Activated naive CD8-positive, alpha-beta T cell treated with anti-CD3 and anti-CD28 coated beads for 36 hours (primary cell): ENCODE measurements at places on chromosomes 16 and 17.

- DNase-seq, result no peak
These were observed 34.3 kb upstream of the PRSS54 start for GRCh38 chr16:58329135-58329534.

- DNase-seq, result no peak
These were observed 23.1 kb downstream of the PRDM7 start for GRCh38 chr16:90053902-90054500.

GRCh38 chr16:74570412-74571301, 36.3 kb downstream of the GLG1 start:
- no peak for DNase-seq

GRCh38 chr16:2822158-2822495, 5.1 kb downstream of the PRSS21 start:
- DNase-seq, result no peak

- DNase-seq, result no peak
These were observed 110.4 kb downstream of the VAT1L start for GRCh38 chr16:77898671-77899211.

DNA sequence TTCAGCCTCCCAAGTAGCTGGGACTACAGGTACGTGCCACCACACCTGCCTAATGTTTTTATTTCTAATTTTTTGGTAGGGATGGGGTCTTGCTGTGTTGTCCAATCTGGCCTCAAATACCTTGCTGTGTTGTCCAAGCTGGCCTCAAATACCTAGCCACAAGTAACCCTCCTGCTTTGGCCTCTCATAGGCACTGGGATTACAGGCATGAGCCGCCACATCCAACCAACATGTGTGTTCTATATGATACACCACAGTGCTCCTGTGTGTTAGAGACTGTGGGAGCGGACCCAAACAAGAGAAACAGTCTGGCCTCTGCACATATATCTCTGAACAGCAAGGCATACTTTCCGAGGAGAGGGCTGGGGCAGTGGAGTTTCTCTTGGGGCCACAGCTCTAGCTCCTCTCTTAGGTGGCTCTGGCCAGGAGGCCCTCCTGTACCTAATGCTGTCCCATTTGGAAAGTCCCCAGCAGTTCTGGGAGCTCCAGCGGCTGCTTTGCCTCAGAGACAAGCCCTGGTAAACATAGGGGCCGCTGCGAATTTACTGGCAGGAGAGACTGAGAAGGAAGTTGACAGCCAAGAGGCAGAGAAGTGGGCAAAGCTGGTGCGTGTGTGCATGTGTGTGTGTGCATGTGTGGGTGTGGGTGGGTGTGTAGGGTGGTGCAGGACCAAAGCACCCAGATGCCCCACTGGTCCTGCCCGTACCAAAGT, 95.0 kb downstream of the RAB11FIP4 start:
- DNase-seq, result no peak

- no peak for DNase-seq
These were observed 782.4 kb upstream of the SOX9 start for GRCh38 chr17:71338396-71338795.

DNA sequence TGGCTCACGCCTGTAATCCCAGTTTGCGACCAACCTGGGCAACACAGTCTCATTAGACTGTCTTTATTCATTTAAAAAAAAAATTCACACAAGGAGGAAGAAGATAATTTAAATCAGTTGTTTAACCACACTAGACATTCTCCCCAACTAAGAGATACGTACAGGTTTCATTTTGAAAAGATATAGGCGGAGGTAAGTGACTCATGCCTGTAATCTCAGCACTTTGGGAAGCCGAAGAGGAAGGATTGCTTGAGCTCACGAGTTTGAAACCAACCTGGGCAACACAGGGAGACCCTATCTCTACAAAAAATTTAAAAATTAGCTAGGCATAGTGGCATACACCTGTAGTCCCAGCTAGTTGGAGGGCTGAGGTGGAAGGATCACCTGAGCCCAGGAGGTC, 5.3 kb downstream of the CMTM4 start:
- DNase-seq, result no peak

- DNase-seq, result no peak
These were observed 492 bp upstream of the CAMTA2 start for GRCh38 chr17:4987767-4988567.

DNA sequence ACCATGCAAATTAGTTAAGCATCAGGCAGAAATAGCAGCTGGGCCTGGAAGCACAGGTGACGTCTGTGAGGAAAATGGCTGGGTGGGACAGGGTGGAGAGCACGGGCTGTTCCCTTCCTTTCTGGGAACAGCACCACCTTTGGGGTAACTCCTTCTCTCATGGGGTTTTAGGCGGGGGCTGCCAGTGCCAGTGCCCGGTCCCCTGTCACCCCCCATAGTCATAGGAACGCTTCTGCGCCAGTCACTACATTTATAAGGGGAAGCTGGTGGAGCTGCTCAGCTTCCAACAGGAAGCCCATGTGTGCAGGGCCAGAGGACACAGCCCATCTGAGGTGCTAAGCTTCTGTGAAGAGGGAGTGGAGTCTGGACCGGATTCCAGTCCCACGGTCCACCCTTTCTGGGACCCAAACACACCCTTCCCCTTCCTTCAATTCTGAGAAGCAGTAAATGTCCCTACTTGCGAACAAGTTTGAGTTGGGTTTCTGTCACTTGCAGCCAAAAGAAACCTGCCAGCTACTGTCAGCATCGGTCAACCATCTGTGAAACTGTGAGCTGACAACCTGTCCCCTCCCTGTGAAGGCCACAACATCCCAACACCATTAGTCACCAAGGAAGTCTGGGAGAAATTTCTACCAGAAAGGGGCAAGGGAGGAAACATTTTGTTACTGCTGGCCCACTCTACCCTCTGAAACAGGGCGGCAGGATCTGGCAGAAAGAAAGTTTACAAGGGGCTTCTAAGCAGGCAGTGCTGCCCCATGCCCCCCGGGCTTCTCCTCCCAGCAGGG, 86.0 kb upstream of the AMZ2 start:
- no peak for DNase-seq

DNA sequence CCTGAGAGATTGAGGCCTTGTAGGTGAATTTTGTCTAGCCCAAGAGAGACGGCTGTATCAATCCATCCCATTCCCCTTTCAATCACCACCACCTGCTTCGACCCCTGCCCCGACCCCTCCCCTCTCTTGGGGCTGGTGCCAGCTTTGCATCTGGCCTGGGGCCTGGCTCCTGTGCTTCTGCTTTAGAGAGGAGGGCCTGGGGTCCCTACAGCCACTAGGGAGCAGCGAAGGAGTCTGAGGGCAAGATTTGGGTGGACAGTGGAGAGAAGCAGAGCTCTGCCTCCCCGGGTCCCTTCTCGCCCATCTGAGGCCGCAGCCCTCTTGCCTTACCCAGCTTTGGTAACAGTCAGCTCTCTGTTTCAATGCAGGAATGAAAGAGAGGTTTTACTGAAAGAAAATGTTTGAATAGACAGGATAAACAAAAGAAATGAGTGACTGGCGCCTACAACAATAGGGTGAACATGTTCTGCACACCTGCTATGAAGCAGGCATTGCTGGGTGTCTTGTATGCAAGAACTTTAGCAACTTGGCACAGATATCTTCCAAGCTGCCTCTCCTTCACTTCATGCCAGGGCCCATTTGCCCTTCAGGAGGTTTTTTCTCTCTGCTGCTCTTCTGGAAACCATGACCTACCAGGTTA, 57.4 kb downstream of the SLC47A1 start:
- DNase-seq, result no peak

DNA sequence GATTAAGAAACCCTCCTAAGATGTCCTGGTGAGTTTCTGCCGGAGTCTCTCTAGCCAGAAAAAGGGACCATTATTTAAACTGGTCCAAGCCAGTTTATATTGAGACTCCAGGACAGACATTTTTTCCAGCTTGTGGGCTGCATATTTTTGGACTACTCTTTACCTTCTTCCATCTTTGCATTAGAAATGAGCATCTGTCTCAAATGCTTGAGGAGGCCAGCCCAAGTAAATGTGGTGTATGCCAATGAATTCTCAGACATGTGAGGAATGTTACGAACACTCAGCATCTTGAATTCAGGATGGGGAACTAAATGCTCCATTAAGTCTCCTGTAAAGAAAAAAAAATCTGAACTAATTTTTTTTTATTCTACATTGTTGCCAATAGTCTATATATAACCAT, 18.4 kb downstream of the TUBD1 start:
- DNase-seq, result no peak

DNA sequence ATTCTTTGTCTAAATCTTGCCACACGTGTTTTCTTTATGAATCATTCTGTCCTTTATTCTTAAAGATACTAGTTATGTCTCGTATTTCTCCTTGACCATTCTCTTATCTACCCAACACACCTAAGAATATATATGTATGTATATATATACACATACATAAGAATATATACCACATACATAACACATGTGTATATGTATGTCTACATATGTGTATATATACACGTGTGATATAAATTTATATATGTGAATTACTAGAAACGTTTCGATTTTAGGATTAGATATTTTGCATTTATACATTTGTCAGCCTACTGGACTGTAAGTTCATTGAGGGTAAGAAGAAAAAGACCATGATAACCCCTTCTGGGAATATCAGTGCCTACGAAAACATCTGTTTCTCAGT, 388.6 kb downstream of the GRIN2A start:
- no peak for DNase-seq

DNA sequence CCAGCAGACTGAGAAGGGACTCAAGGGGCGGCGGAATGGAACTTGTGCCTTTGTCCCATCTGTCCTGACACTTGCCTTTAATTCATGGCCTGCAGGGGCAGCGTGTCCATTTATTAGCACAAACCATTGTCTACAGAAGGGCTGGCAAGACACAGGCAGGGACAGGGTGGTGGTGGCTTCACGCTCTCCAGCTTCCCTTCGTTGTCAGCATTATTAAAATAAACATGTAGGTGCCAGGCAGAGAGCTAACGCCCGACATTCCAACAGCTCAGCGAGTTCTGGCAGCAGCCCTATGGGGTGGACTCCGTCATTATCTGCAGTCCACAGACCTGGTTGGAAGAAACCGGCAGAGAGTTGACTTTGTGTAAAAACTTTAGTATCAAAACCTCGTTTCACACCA, 16.3 kb downstream of the DNAI2 start:
- no peak for DNase-seq

GRCh38 chr17:57279432-57279831, 23.1 kb downstream of the MSI2 start:
- DNase-seq, result no peak

DNA sequence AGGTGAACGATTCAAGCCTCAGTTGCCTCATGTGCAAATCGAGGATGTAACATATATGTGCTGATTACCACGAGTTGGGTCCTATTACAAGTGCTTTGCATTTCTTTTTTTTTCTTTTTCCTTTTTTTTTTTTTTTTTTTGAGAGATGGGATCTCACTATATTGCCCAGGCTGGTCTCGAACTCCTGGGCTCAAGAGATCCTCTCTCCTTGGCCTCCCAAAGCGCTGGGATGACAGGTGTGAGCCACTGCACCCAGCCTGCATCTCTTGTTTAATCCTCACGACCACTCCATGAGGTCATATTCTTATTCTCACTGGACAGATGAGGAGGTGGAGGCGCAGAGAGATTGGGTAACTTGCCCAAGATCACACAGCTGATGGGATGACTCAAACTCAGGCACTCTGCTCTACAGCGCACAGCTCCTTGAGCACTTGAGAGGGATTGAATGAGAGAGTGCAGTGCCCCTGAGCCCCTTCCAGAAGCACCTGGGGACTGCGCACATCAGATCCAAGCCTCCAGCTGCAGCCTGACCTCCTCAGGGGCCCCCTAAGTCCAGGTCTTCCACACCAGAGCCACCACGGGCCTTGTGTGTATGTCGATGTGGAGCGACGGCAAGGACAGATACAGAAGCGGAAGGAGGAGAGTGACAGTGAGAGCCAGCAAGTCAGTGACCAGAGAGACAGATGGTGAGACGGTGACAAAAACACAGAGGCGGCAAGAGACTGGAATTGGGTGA, 4.9 kb downstream of the STX1B start:
- DNase-seq, result no peak

GRCh38 chr16:11682655-11683096, 14.4 kb downstream of the SNN start:
- DNase-seq, result no peak

GRCh38 chr17:49360796-49361128, 1.3 kb downstream of the ZNF652 start:
- DNase-seq, result no peak

DNA sequence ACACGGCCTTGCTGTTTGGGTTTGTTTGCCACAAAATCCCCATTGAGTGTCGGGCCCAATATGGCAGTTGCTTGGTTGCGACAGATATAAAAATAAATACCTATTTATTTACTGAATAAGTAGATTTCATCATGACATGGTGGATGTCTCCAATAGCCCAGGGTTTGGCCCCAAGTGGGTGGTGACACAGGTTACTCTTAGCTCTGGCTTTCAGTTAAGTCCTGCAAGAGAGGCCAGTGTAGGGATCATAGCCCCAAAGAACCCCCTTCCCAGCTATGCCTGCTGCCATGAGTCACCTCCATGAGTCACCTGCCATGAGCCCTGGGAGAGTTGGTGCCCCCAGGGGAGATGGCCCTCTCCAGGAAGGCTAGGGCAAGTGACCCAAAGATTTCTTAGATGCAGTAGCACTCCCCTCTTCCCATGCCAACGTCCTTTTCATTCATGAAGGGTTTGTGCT, 78.7 kb upstream of the LGALS9 start:
- DNase-seq, result no peak

- DNase-seq, result no peak
These were observed 10.7 kb upstream of the LCAT start for GRCh38 chr16:67954421-67955196.

DNA sequence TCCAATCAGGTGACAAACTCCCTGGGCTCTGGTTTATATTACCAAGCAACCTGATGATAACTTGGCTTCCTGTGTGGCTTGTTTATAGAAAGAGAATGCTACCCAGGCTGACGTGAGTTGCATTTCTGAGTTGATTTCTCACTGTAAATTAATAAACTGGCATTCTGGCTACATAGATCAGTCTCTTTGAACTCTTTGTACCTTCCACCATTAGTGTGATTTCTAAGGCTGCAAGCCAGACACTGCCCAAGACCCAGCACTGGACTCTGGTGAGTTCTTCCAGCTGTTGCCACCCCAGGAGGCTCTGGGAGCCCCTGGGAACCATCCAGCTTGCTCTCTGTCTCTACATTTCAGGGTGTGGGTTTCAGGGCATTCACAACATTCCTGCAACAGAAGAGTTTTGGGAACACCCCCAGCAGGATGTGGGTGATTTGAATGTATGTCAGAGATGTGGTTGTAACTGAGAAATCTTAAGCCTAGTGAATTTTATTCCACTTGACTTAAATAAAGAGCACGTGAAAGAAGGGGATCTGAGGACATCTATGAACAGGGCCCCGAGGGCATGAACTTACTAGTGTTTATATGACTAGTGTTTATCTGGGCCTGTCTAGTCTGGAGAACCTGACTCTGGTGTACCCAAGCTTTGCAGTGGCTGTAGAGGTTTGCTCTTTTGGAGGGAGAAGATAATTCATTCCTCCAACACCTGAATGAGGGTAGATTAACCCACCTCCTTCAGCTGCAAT, 30.3 kb upstream of the LRRC37A start:
- DNase-seq, result no peak

DNA sequence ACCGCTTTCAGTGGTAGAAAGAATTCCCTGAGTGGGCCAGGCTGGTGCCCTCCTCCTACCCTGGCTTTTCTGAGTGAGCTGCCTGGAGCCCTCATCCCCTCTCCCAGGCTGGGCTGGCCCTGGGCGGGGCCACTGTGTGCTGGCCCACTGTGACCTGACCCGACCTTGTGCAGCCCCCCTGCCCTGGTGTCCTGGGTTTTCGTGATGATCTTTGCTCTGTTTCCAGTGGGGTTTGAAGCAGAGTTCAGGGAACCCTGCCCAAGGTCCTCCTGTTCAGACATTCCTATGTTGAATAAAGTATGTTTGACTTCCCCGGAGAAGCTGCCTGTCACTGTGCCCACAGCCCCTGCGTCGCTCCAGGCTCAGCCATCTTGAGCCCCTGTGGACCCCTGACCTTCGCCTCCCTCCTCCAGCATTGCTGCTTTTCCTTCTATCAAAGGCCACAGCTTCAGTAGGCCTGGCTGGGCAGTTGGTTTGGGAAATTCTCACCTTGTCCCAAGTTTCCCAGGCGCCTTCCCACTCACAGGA, 13.7 kb upstream of the NAGLU start:
- no peak for DNase-seq
